ENCODE measurements at places on chromosomes 16 and 17. TPM values are rescaled to one million over a fixed set of nuclear protein-coding genes. Genes with fewer than 3 reads are reported as not detected.

Gene AKAP1
- 8.6 TPM for polyA plus RNA-seq

DNA sequence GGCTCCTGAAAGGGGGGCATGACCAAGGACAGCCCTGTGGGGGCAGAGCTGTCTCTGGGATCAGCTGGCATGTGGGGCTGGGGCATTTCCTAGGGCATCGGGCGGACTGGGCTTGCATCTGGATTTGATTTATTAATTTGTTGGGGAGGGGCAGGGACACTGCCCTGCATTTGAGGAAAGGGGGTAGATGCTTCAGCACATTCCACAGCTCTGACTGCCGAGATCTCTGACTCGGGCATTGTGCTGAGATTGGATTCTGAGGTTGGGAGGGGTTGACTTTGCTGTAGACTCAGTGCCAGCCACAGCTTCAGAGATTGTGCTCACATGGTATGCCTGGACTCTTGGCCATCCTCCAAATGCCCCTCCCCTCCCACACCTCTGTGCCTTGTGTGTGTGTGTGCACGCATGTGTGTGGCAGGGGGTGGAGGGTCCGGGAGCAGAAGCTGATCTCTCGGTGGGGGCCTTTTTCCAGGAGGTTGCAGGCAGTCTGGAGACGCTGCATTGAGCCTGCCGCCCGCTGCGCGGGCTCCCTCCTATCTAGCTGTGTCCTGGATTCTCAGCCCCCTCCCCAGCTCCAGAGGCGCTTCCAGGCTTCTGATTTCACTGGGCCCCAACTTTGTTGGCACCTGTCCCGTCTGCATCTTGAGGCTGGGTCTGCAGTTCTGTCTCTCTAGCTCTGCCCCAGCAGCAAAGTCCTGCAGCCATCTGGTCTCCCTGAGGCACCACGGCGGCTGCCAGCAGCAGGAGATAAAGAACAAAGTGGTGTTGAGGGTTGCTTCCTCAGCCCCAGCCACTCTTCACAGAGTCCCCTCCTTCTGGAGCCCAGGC lies 14.9 kb downstream of the IGFBP4 start:
- peak; percentile 94 for DNase-seq

- DNase-seq = no peak
Observed at GRCh38 chr16:84808826-84809225, 11.0 kb upstream of the CRISPLD2 start.

- DNase-seq = no peak
Observed at GRCh38 chr16:48433850-48434530, 48.8 kb upstream of the SIAH1 start.

DNA sequence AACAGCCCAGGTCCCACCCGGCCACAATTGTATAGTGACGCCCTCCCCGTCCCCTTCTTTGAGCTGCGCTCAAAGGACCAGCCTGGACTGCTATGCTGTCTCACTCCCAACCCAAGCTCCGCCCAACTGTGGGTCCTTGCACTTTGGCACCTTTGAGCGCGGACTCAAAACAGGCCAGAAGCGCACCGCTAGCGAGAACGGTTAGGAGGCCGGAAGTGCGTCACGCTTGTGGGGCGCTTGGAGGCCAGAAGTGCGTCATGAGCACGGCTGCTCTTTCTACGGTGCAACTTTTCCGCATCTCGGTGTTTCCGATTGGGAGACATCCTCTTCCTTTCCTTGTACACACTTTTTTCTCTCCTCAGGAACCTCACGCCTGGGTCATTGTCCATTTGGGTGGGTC lies at the start of gene ZNF19:
Gene ZNF19, minus strand, starts transcription at position 203 of the 400 bp plus-strand sequence. CDS start 7,210 bp downstream, outside the sequence.
- DNase-seq = no peak
